ENCODE measurements at places on chromosomes 13 and 19.

DNA sequence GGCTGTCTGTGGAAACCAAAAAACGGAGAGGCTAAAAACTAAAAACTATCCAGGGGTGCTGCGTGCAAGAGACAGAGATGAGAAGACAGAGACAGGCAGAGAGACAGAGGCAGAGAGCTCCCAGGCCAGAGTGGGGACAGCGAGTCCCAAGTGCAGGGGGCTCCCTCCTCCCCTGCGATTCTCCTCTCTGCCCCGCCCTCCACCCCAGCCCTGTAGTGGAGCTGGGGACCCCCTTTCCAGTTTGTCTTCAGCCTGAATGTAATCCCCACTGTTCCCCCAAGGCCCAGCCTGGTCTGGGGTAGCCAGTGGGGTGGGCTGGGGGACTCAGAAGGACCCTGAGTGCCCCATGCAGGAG lies 2.0 kb downstream of the NFIC start:
- no peak for DNase-seq

GRCh38 chr13:109725297-109725696 lies 61.1 kb downstream of the IRS2 start:
- no peak for DNase-seq

- no peak for DNase-seq
Measured at GRCh38 chr13:28584873-28585381, 74.0 kb upstream of the POMP start.

- DNase-seq: no peak
Measured at GRCh38 chr19:55284405-55285058, 735 bp downstream of the BRSK1 start.

- DNase-seq: no peak
Measured at GRCh38 chr13:107031716-107032115, 463.8 kb upstream of the ARGLU1 start.

- peak; percentile 55 for DNase-seq
Measured at GRCh38 chr13:48233046-48233888, at the start of gene ITM2B. Gene ITM2B (plus strand): TSS chr13:48233206. CDS start chr13:48233361, 155 bp downstream.

GRCh38 chr13:80371840-80372509 lies 31.0 kb upstream of the SPRY2 start:
- DNase-seq: no peak

GRCh38 chr13:39209731-39210531 lies 171.7 kb downstream of the NHLRC3 start:
- no peak for DNase-seq

DNA sequence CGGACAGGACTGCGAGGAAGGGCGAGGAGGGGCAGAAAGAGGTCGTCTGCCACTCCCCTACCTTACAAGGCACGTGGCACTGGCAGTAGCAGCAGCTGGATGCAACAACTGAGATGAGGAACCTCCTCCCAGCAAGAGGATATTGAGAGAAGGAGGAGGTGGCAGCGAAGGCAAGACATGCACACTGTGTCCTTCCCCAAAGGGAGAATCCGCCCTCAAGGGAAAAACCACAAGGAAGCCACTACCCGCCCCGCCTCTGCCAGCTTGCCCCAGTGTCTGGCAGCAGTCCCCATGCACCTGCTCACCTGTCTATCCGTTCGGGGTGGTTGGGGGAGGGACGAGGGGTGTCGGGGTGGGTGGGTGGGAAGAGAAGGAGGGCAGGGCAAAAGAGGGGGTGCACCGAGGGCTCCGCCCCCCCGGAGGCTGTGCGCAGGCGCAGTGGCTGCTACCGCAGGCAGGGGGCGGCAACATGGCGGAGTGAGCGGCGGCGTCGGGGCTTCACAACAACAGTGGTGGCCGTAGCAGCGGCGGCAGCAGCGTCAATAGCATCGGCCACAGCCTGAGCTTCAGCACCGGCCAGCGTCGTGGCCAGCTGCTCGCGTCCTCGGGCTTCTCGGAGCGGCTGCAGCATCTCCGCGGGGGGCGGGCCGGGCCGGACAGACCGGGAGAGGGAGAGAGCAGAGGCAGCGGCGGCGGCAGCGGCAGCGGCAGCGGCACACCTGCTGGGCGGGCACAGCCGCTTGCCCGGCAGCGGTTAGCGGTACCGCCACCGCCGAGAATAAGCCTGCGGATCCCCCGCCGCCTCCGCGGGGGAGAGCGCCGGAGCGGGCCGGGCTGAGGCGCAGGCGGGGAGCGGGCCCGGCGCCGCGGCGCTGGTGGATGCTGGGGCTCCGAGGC lies at the start of gene NBEA:
Gene NBEA, plus strand, starts transcription at position 436 of the 897 bp plus-strand sequence. CDS start 551 bp downstream, outside the sequence.
- DNase-seq: peak; percentile 50

- no peak for DNase-seq
Measured at GRCh38 chr19:709965-710571, 1.3 kb downstream of the PALM start.

GRCh38 chr13:95060014-95060519 lies 241.2 kb downstream of the ABCC4 start:
- no peak for DNase-seq

DNA sequence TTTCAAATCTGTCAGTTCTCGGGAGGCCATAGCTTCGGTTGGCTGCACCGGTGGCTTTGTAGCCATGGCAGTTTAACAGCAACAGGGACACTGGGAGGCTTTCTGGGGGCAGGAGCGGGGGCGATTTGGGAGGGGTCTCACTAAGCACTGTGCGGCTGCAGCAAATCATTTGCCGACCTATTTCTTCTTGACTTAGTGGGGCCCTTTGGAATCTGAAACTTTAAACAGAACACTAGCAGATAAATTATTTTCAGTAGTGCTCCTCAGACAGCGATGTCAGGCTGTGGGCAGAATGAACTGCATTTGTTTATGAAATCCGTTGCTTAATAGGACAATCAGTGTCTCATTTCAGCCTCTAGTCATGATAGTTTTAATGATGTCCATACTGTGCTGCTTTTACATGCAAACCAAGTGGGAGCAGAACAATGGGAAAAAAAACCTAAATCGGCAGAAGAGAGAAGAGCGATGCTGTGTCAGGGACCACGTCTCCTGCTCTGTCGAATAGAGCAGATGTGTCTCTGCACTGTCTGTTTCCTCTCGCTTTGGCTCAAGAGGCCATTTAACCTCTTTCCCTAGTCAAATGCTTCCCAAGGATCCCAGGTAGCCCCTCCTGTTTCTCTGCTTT lies 211.9 kb downstream of the OLFM4 start:
- DNase-seq: no peak

DNA sequence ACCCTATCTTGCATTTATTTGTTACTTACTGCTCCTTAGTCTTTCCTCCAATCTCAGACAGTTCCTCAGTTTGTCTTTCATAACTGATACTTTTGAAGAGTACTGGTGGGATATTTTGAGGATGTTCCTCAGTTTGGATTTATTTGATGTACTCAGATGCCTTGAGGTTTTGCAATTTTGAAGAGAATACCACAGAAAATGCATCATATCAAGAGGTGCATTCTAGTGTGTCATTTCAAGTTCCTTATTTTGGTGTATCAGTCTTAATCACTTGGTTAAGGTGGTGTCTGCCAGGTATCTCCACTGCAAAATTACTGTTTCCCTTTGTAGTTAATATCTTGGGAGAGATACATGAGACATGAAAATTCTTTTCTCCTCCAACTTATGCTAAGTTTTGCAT lies 75.1 kb downstream of the URI1 start:
- no peak for DNase-seq

DNA sequence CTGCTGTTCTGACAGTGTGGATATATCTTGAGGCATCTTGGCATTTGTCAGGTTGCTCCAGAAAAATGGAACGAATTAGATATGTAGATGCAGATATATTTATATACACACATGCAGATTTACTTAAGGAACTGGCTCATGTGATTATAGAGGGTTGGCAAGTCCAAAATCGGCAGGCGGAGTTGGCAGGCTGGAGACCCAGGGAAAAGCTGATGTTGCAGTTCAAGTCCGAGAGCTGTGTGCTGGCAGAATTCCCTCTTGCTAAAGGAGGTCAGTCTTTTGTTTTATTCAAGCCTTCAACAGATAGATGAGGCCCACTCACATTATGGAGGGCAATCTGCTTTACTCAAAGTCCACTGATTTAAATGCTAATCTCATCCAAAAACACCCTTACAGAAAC lies 24.4 kb upstream of the CSNK1A1L start:
- DNase-seq: no peak

GRCh38 chr13:74554569-74555275 lies 420.5 kb upstream of the KLF12 start:
- no peak for DNase-seq

- no peak for DNase-seq
Measured at GRCh38 chr13:77637588-77637987, 59.9 kb upstream of the SLAIN1 start.

DNA sequence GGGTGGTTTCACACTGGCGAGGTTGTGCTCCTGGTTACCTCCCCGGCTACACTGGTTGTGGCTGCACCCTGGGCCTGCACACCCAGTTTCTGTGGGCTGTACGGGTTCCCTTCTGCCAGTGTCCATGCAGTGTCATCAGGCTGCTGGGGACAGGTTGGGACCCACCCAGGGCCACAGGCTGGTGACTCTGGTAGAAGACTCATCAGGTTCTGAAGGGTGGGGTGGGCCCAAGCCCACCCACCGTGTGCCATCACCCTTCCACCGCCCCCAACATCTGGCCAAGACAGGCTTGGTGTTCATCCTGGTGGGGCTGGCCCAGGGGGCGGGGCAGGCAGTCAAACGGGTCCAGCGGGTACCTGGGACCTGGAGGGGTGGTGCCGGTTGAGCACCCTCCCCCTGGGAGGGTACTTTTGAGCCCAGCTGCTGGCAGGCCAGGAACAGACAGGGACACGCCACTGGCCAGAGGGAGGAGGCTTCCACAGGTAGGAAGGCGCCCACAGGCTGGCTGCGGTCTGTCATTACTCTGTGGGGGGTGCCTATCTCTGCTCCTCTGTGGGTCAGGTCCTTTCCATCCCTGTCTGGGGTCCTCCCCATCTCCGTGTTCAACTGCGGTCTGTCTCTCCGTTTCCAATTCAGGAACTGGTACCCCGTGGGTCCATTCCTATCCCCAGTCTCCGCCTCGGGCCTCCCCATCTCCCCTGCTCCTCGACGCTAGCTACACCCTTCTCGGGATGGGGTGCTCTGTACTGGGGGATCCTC lies at the start of gene RNF225:
Gene RNF225, plus strand, starts transcription at position 437 of the 759 bp plus-strand sequence. CDS start 434 bp downstream, outside the sequence.
- no peak for DNase-seq

DNA sequence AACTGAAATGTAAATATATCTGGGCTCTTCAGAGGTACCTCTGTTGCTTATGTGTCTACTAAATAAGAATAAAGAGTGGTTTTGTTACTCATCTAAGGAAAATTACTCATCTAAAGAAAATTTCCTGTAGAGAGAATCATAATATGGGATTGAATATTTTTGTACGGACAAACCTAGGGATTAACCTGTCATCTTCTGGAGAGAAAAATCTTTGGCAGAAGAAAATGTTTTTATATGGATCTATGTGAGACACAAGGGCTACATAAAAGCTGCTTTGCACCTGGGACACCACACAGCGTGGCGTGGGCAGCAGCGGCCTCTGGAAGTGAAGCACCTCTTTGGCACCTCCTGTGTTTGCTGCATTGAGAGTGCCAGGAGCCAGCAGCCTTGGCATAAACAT lies 242.9 kb upstream of the DACH1 start:
- no peak for DNase-seq

- DNase-seq: no peak
Measured at GRCh38 chr13:21475115-21475514, 16.0 kb upstream of the ZDHHC20 start.

GRCh38 chr19:40035996-40036395 lies 20.0 kb downstream of the ZNF780B start:
- no peak for DNase-seq

DNA sequence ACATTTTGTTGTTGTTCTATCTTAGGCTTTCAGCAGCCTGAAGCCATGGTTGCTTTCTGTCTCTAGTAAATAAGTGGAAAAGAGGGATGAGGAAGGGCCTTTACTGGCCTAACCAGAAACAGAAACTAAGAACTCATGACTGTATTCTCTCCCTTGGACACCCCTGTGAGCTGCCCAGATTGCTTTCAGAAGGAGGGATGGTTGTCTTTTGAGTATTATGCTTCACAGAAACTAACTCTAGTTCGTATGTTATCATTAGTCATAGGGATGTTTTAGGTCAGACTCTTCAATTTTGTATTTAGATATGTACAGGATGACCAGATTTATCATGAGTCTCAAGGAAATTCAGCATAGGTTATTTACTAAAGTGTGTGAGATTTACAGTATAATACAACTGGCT lies 17.5 kb downstream of the BORA start:
- DNase-seq: no peak

- no peak for DNase-seq
Measured at GRCh38 chr19:9645472-9645871, 24.4 kb upstream of the ZNF561 start.

DNA sequence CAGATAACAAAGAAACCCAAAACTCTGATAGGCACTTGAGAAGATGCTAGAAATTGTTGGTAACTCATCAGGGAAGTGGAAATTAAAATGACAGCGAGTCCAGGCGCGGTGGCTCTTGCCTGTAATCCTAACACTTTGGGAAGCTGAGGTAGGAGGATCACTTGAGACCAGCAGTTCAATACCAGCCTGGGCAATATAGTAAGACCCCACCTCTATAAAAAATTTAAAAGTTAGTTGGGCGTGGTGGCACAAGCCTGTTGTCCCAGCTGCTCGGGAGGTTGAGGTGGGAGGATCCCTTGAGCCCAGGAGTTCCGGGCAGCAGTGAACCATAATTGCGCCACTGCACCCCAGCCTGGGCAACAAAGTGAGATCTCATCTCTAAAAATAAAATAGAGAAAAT lies 2.6 kb upstream of the RYR1 start:
- DNase-seq: no peak

- no peak for DNase-seq
Measured at GRCh38 chr19:2371656-2372055, 11.6 kb downstream of the TMPRSS9 start.

GRCh38 chr13:40585911-40586471 lies 80.5 kb downstream of the FOXO1 start:
- DNase-seq: peak; percentile 82

DNA sequence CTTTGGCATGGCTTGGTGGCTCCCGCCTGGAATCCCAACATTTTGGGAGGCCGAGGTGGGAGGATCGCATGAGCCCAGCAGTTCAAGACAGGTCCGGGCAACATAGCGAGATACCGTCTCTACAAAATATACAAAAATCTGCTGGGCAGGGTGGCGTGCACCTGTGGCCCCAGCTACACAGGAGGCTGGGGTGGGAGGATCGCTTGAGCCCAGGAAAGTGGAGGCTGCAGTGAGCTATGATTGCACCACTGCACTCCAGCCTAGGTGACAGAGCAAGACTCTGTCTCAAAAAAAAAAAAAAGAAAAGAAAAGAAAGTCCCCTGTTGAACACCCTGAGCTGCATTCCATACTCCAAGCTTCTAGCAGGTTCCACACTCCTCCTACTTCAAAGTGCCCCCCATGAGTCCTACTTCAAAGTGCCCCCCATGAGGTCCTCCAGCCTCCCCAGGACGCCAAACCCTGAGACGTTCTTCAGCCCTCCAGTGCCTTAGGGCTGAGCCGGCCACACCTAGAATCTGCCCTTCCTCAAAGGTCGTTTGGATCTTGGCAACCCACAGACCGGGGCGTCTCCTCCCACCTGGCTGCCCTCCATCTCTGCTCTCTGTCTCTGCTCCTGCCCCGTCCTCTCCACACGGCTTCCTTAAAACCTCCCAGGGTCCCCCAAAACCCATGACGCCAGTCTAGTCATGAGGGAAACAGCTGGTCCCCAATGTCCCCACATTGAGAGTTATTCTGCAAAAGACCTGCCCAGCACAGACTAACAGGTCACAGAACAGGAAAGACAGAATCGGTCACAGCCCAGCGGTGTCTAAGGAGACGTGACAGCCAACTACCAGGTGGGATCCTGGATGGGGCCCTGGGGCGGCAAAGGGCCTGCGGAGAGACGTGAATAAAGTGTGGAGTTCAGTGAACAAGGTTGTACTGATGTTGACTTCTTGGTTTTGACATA lies 4.8 kb downstream of the TJP3 start:
- DNase-seq: no peak
